CD8-positive, alpha-beta T cell (primary cell): ENCODE measurements at places on chromosomes 11 and 22. TPM values are rescaled to one million over a fixed set of nuclear protein-coding genes. Genes with fewer than 3 reads are reported as not detected.

DNA sequence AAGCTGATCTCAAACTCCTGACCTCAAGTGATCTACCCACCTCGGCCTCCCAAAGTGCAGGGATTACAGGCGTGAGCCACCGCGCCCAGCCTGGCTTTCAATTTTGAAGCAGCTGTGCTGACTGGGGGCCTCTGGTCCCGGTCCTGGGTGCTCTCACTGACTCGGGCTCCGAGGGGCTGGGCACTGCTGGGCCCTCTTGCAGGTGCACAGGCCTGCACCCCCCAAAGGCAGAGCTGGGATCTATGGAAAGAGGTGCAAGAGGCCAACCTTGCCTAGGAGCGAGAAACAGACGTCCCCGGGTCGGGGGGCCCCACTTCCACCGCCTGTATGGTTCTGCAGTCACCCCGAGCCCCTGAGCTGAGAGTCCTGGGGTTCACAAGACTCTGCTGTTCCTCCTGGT, 33.2 kb downstream of the KIAA0930 start:
- no peak for DNase-seq

DNA sequence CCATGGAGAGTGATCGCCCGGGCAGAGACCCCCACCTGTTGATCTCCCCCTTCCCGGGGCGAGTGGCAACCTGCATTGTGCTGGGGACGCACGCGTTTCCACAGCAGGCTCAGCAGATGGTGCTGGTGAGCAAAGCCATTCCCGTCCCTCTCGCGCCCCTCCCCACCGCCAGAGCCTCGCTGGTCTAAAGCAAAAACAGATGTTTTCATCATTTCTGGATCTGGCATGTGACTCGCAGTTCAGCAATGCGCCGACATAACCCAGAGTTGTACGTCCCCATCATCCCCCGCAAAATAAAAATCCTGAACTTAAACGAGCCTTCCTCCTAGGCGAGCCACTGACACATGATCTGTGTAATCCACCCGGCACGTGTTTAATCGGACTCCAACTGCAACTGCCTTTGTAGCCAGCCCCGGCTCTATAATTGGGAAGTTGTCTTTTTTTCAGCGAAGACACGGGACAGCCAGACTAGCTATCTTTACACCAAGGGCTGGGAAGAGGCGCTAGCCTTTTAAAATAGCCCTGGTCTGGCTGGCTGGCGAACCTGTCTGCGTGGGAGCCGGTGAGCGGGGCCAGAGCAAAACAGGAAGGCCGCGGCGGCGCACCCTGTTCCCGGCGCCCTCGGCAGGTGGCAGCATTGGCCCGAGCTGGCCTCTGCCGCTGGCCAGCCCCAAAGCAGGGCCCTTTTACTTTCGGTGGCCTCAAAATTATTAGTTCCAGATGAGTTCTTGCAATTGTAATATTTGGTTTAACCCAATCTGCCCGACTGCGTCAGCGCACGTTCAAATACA, 203.0 kb upstream of the SORL1-AS1 start:
- peak; percentile 63 for DNase-seq

DNA sequence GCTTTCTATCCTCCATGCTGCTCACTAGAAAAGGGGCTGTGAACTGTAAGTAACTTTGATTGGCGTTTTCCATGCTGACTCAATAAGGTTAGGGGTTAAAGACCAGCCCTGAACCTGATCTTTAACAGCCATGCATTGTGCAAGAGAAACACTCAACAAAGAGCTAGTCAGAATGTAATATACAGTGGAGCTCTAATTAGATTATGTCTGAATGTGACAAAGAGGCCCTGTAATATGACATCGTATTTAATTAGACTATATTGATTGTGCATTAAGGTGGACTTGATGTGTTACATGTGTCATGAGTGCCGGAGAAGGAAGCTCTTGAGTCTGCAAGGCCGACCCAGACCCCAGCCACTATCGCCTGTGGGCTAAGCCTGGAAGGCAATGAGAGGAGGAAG, 70.5 kb downstream of the PKNOX2 start:
- DNase-seq = no peak

- no peak for DNase-seq
Observed at GRCh38 chr11:706439-706956, 467 bp downstream of the EPS8L2 start.

The RFPL1 gene
- total RNA-seq = not detected

GRCh38 chr22:29733362-29734201, 13.8 kb downstream of the CABP7 start:
- no peak for DNase-seq

The MUC2 gene
- not detected for total RNA-seq

The SERHL2 gene
- not detected for total RNA-seq

DNA sequence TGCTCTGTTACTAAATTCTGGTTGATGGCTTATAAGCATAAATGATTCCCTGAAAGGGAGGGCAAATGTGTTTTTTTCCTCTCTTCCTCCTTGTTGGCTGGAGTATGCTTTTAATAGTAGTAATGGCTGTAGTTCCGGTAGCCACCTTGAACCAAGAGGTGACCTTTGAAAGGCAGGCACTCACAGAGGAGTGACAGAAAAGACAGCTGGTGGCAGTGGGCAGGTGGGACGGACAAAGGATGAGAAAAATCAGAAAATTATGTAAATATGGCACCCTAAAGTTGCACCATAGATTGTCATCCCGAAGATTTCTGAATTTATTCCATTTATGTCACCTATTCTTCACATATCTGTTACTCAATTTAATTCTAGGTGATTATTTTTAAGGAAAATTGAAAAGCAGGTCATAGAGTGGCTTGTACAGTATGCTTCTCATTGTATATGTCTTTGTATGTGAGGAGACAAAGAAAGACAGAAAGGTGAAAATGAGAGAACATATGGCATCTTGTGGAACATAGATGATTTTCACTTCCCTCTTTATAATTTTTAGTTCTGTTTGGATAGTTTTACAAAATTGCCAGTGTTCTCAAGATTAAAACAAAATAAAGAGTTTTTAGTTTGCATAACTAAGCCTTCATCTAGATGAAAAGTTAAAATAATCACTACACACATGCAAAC, 17.0 kb downstream of the CASP12 start:
- no peak for DNase-seq

The C11orf21 gene
- total RNA-seq = 38.2 TPM

DNA sequence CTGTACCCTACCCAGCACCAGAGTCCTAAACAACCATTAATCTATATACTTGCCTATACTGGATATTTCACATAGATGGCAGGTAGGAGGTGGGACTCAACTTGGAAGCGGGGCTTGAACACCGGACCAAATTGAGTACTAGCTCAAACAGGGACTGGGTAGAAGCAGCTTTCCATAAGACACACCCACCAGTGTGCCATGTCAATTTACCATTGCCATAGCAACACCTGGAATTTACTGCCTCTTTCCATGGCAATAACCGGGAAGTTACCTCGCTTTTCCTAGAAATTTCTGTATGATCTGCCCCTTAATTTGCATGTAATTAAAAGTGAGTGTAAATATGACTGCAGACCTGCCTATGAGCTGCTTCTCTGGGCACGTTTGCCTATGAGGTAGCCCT, 38.6 kb upstream of the CUL5 start:
- DNase-seq = no peak

DNA sequence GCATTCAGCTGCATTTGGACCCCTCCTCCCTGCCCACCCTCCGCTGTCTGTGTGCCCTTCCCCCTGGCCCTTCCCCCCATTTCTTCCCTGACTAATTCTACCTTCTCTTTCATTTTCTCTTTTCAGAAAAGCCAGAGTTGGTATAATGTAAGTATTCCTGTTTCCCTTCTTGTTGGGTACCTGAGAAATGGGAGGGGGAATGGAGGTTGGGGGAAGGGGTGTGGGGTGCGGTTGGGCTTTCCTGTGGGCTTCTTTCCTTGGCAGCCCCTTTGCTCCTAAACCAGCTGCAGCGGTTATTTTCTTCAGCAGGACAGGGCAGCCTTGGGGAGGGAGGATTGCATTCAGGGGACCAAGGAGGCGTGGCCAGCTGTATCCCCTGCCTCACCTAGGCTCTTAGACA, 70.2 kb downstream of the SCN3B start:
- no peak for DNase-seq
